ENCODE measurements at places on chromosomes 2 and 18.

- DNase-seq = peak; percentile 32
Observed at GRCh38 chr18:79484661-79485621, 89.2 kb downstream of the NFATC1 start.

GRCh38 chr18:10045296-10045891 lies 131.6 kb downstream of the VAPA start:
- DNase-seq = no peak

- no peak for DNase-seq
Observed at GRCh38 chr18:41466436-41467160, 488.4 kb upstream of the PIK3C3 start.

- no peak for DNase-seq
Observed at GRCh38 chr2:75680402-75680801, 30.3 kb downstream of the GCFC2 start.

- DNase-seq = no peak
Observed at GRCh38 chr2:190202604-190203003, 117.0 kb downstream of the HIBCH start.

- DNase-seq = no peak
Observed at GRCh38 chr2:47025969-47026610, 110.5 kb upstream of the MCFD2 start.

GRCh38 chr2:37365669-37366068 lies 21.2 kb downstream of the QPCT start:
- DNase-seq = no peak

DNA sequence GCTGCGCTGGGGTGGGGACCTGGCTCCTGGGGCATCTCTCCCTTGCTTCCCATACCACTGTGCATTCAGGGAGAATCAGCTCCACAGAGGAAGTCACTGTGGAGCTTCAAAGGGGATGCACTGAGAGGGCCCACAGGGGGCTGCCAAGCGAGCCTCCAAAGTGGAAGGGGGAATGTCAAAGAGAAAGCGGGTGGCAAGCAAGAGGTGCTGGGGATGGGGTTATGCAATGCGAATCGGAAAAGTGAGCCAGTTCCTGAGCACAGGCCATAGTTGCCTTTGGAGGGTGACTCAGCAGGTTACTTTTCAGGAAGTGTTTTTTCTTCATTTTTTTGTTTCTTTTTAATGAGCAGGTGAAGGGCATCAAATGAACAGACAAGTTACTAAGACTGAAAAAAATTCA lies 17.6 kb downstream of the PMAIP1 start:
- DNase-seq = no peak

- no peak for DNase-seq
Observed at GRCh38 chr2:101717071-101717845, 19.8 kb downstream of the MAP4K4 start.

DNA sequence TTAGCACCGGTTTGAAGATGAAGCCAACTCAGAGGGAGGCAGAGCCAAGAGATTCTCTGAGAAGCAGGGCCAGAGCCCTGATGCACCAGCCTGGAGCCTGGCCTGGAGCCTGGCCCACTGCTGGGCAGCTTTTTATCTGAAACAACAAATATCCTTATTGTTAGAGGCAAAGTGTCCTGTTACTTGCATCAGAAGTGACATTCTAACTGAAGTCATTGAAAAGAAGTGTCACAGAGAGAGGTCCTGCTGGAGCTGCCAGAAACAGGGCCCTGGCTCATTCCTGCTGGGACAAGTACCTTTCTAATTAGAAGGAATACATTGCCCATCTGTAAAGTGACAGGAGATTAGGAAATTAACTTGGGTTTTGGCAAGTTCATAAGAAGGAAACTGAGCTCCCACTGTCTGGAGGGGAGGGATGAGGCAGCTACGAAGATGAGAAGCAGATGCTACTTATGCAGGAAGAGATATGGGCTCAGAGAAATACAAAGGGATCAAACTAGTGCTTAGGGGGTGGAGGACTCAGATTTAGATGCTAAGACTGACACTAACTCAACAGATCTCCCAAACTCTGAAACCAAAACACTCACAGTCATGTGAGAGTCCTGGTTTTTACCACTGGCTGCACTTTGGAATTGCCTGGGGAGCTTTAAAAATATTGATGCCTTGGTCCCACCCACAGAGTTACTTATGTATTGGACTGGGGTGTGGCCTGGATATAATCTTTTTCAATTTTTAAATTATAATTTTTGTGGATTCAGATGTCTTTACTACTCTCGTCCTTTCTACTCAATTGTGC lies 11.0 kb upstream of the HK2 start:
- DNase-seq = no peak
